ENCODE measurements at places on chromosomes 6 and 20.

- no peak for DNase-seq
Observed at GRCh38 chr6:87798393-87799278, 96.6 kb upstream of the AKIRIN2 start.

DNA sequence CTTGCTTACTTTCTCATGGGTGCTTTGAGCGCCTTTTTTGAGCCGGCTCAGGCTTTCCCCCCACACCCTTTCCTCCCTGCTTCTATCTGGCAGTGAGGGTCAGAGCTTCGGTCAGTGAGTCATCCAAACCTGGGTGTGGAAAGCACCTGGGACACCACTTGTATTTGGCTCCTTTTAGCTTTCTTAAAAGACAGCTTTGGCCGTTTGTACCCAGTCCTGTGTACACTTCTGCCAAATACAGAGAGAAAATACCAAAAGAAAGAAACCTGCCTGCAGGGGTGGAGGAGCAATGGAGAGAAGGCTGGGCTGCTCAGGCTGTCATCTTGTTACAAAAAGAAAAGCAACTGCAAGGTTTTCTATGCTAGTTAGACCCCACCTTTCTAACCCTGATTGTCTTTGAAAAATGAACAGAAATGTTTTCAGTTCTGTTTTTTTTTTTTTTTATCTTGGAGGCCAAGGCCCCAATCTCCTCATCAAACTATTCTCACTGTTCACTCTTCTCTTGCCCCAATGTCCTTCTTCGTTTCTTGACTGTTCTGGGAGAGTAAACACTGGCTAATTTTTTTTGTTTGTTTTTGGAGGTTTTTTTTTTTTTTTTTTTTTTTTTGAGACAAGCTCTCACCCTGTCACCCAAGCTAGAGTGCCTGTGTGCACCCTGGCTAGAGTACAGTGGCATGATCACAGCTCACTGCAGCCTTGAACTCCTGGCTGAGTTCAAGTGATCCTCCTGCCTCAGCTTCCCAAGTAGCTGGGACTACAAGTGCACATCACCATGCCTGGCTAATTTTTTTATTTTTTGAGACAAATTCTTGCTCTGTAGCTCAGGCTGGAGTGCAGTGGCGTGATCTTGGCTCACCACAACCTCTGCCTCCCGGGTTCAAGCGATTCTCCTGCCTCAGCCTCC lies 76.4 kb downstream of the SSR1 start:
- peak; percentile 46 for DNase-seq

DNA sequence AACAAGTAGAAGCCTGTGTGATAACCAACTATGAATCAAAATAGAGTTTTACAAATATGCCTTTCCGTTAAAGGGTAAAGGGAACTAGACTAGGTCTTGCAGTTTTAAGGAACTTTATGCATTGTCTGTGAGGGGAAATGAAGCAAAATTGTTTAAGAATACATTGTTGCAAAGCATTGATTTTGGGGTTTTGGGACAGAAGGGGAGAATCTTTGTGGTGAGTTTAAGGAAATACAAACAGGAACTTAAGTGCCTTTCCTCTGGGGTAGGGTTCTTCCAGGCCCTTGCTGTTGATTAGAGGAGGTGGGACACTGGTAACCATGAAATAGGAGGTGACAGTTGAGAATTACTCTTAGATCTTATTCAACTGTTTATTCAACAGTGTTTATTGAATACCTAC lies 4.7 kb downstream of the MAPK14 start:
- no peak for DNase-seq

DNA sequence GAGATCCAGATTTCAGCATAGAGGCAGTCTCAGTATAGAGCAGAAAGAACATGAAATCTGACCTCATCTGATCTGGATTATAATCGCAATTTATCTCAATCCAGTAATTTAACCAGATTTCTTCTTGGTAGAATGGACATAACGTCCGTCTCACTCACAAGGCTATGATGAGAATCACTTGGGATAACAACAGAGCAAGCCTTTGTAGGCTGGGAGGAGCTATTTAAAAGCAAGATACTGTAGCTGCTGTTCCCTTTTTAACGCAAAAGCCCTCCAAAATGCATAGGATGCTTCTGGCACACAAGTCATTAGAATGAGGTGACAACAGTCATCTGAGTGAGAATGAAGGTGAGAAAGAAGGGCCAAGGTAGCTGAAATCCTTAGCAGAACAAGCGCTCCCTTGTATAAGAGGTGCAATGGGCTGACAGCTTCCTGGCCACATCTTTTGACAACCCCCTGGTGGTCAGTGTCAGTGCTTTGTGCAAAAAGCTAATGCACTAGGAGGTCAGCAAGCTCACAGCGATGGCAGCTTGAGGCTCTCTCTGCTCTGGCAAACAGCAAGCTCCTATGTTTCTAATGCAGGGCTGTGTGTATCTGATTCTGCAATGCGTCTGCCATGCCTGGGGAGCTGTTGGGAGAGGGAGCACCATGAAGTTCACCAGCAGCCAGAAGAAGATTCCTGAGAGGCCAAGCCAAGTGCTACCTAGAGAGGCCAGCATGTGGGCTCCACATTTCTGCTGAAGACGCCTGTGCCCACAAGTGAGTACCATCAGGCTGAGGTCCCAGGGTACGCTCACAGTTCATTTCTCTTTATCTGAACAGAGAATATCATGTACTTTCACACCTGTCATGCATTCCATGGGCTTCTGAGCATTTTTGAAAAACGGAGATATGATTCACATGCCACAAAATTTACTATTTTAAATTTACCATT lies 16.2 kb downstream of the METTL24 start:
- peak; percentile 11 for DNase-seq

DNA sequence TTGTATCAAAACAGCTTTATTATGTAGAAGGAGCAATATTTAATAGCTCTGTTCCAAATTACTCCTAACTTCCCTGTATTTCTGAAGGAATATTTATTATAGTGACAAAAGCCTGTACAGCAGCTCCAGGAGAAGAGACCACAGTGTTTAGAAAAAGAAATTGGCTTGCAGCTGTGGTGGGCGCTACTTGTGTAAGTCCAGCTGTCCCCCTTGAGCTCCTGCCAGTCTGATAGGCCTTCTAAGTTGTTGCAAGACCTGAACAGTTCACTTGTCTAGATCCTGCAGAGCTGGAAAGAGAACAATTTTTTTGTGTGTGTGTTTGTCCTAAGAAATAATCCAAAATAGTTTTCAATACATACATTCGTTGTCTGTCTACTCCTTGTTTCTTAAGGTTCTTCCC lies 86.6 kb downstream of the JARID2 start:
- no peak for DNase-seq

GRCh38 chr6:14851281-14851680 lies 394.6 kb upstream of the JARID2 start:
- no peak for DNase-seq

DNA sequence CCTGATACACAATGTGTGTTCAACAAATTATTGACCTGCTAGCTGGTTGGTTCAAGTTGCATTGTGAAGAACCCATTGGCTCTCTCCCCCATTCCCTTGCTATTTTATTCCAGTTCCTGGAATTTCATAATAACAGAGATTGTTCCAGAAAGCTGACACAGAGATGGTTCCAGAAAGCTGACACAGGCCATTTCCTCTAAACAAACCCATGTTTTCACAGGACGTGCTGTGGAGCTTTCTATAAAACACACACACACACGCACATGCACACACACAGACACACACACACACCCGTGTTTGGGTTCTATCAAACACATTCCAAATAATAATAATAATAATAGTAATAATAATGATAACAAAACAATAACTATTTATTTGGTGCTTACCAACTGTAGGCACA lies 259.1 kb downstream of the CLIC5 start:
- DNase-seq = no peak

GRCh38 chr6:156189195-156189594 lies 588.0 kb upstream of the ARID1B start:
- DNase-seq = no peak

- DNase-seq = no peak
Observed at GRCh38 chr6:150535151-150535804, 64.4 kb upstream of the PLEKHG1 start.

DNA sequence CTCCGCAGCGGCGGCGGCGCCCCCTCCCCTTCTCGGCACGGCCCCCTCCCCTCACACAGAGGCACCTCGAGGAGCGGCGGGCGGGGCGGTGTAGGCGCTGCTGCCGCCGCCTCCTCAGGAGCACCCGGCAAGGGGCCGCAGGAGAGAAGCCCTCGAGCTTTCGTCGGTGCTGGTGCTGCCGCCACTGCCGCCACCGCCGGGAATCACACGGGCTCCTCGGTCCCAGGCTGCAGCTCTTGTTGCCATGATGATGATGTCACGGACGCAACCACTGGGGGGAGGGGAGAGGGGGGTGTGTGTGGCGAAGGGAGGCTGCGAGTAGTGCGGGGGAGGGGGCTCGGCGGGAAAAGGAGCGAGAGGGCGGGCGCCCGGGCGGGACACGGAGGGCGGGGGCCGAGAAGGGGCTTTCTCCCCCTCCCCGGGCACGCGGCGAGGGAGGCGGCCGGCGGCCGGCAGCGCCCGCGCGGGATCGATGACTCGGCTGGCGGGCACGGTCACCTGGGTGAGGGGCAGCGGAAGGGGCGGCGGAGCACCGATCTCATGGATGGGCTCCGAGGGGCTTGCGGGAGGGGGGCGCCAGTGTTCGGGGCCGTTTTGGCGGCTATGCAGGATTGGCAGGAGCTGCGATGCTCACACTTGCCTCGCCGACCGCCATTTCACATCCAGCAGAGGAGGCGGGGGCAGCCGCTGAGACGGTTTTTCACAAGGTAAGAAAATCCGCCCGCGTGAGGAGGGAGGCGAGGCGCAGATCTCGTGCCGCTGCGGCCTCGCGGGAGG lies at the start of gene REV3L:
REV3L (minus strand) TSS at position 260 of the 777 bp plus-strand sequence. CDS start 330 bp downstream, outside the sequence.
- peak; percentile 86 for DNase-seq

GRCh38 chr20:21110811-21111210 lies 4.7 kb upstream of the LINC00237 start:
- no peak for DNase-seq

DNA sequence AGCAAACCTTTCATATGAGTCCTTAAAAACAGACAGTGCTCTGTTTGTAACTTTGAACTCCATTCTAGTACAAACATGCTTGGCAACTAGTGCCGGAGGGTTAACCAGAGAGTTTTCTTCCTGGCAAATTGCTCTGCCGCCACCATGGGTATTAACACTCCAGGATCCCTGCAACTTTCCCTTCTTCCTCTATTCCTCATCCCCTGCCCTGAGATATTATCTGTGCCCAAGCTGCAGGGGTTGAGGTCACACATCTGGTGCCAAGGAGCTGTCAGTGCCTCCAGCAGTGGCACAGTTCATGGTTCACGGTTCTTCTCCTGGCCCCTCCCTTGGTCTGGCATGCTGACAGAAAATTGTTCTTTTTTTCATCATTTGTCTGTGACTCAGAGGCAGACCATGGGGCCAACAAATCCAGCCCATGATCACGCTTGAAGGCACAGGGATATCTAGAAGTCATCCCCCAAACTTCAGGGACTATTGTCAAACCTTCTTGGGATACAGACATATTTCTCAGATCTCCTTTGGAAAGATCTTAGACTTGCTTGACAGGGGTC lies 77.5 kb downstream of the ATXN1 start:
- DNase-seq = no peak

DNA sequence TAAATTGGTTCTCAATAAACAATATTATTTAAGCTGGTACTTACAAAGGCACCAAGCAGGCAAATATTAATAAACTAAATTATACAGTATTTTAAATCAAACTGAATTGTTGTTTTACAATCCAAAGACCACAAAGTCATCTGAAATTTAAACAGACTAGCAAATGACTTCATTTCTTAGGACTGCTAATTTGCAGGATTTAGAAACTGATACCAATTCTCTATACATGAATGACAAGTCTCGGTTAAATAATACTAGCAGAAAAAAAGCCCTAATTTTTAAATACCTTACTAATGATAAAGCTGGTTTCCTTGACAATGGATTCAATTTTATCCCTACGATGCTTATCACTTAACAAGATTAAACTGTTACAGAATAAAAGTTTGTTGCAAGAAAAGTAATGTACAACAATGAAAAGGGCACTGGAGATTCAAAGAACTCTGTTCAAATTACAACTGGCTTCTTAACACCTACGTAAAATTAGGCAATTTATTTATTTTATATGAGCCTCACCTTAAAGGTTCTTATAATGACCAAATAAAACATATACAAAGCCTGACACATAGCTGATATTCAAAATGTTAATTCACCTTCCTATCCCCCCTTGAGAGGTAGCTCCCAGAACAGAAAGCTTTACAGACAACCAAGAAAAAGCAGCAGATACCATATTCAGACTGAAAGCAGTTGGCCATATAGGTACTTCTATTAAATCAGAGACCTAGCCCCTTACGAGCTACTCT lies 33.1 kb downstream of the HBS1L start:
- no peak for DNase-seq

GRCh38 chr20:36447101-36447500 lies 94.2 kb upstream of the MYL9 start:
- no peak for DNase-seq

- DNase-seq = no peak
Observed at GRCh38 chr6:148212366-148212765, 130.3 kb upstream of the SASH1 start.

DNA sequence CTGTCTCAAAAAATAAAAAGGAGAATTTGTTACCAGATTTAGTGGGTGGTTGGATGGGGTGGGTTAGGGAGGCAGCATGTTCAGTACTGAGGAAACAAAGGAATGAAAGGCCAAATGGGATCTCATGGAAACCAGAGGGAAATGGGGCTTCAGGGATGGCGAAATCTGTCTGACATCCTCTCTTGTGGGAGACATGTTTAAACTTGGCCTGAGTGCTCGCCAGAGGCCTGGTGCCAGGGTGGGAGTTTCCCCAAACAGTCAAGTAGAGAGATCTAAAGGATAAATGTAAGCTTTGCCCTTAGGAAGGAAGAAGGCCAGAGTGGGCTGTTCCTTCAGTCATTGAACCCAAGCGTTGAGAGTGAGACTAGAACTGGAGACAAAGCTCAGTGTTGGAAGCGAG lies 61.9 kb upstream of the AKIRIN2 start:
- no peak for DNase-seq

DNA sequence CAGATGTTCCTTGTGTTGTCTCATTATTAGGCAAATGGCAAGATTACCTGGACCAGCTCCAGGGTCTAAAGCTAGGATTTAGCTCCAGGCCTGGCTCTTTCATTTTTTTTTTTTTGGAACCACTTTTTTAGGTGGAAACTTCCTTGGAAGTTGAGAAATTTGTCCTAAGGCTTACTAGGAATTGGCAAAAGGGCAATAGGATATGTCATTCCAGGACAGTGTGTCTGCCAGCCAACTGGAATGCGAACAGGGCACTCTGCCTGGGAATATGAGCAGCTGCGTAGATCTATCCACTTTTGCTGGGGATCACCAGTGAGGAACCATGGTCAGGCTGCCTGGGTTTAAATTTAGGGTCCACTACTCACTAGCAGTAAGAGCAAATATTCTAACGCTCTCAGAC lies 304.0 kb downstream of the TSHZ2 start:
- no peak for DNase-seq

GRCh38 chr6:150076196-150076893 lies 7.4 kb upstream of the ULBP3 start:
- no peak for DNase-seq

GRCh38 chr20:35359335-35359950 lies 52.3 kb downstream of the UQCC1 start:
- no peak for DNase-seq

DNA sequence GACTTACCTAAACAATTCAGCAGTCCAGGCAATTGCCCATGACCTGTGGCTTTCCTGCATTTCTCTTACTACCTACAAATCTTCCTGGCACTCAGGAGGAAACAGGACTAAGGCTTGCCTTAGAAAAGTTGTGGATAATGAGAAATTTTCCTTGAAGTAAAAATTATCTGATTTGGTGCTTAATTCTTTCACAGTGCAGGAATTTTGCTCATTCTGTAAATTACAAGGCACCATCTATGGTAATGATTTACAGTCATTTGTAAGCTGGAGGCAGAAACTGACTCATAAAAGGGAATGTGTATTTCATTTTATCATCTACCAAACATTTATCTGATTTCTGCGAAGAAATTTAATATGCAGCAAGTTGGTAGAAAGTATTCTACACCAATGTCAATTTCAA lies 211.5 kb upstream of the FKBP1C start:
- no peak for DNase-seq
